ENCODE measurements at places on chromosomes 3 and 15.

DNA sequence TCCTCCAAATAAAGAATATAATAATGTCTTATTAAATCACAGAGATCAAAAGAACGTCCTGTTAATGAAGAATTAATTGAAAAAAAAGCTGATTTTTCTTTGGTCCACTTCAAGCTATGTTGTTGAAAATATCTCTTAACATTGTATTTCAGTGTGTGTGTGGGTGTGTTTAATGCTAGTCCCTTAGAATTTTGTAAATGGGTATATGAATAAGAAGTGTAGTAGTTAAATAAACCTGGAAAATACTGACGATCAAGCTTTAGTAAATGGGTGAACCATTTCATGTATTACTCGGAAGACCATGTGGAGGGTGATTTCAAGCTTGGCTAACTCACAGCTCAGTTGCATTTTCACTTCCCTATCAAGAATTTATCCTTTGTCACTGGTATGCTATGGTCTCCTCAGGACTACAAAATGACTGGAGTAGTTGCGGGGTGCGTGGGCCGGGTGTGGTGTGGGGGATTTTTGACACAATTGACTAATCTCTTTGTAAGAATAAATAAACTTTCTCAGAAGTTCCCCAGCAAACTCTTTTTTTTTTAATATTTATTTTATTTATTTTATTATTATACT lies 586.4 kb downstream of the GRM7 start:
- DNase-seq: no peak

DNA sequence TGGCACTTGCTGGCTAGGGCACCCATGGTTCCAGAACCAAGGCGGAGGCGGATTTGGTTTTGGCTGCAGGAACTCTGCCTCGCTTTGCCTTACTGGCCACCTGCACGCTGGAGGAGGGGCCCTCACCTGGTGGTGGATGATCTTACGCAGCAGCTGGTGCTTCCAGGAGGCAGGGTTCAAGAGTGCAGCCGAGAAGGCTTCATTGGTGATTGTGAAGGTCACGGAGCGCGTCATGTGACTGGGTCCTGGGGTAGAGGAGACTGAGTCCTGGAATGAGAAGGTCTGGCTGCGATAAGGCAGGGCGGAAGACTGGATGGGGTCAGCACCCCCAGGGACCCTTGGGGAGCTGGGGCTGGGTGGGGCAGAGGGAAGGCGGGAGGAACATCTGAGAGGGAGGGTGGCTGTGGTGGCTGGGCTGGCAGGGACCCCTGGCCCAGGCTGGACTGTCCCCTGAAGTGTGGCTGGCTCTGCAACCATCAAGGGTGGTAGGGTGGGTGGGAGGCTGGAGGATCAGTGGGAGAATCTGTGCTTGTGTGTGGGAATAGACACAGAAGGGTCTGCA lies 25.8 kb upstream of the GOLGA6C start:
- DNase-seq: no peak

DNA sequence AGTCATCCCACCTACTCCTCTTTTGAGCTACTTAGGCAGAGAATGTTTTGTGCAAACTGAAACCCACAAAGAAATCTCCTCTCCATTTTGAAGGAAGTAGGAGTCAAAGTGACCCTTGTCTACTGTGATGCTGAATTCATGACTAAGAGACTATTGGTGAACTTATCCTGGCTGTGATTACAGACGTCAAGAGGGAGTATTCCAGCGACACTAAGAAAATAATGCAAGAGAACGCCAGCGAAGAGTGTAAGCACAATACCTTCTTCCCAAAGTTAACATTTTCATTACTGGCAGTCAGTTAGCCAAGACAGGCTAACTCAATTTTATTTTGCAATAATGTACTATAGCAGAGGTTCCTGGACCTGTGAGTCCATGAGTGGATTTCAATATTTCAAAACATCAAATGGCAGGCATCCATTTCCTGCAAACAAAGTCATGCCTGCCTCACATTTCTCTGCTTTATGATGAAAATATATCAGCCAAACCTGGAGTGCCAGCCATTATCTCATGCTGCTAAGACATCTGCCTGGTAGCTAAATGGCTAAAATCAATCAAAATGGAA lies 59.0 kb downstream of the CTNNB1 start:
- no peak for DNase-seq

GRCh38 chr3:79568938-79569337 lies 198.9 kb downstream of the ROBO1 start:
- no peak for DNase-seq

DNA sequence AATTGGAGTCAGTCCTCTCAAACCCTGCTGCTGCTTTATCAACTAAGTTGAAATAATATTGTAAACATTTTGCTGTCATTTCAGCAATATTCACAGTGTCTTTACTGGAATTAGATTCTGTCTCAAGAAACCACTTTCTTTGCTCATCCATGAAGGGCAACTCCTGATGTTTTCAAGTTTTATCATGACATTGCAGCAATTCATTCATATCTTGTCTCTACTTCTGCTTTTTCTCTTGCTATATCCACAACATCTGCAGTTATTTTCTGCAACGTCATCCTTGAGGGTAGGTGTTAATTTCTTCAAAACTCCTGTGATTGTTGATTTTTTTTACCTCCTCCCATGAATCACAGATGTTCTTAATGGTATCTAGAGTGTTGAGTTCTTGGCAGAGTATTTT lies 181.6 kb downstream of the EPHA6 start:
- no peak for DNase-seq

DNA sequence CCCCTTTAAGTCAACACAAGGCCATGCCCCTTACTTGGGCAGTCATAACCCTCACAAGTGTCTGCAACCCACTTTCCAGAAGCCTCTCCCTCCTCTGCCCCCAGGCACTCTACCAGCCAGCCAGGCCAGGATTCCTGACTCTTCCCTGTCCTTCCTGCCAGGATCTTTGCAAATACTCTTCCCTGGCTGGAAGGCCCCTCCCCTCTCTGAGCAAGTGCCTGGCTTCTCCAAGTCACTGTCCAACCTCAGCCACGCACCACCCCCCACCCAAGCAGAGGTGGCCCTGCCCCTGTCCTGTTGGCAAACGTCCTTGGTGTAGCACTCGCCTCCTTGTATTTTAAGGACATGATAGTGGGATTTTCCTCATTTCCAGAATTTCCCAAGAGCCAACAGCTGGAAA lies 54.7 kb upstream of the USP3 start:
- no peak for DNase-seq

- DNase-seq: no peak
Observed at GRCh38 chr15:41878355-41878699, 15.5 kb downstream of the SPTBN5 start.

DNA sequence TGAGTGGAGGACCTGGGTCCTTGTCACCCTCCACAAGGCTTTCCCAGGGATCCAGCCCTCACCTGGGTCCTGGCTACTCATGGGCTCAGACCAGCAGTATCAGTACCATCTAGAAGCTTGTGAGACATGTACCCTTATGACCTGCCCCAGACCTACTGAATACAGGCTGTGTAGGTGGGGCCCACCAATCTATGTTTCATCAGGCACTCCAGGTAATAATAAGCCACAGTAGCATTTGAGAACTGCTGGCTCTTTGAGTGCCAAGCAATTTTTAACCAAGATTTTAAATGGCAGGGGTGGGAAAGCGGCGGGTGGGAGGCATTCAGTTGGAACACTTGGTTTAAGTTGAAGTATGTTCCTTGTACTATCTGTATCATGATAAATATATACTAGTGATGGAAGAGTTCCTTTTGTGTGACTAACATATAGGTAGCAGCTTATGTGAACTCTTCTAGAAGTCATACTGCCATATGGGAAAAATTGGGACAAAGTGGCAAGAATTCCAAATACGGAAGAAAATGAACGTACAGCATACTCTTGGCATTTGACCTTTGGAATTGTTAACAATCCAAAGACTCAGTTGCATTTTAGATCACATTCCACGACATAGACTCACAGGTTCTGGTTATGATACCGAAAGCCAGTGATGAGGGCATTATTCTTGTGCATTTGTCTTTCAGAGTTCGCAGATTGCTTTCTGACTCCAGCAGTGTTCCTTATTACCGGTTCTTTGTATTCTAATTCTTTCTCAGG lies 190.4 kb downstream of the GHSR start:
- no peak for DNase-seq
